Right renal cortex interstitium (tissue), 3 donors: ENCODE measurements at places on chromosomes 7 and 10.

- DNase-seq, result peak; percentile 56
Observed at GRCh38 chr7:47266131-47266706, 315.7 kb downstream of the TNS3 start.

GRCh38 chr7:98107313-98107721 lies 655 bp downstream of the LMTK2 start:
- no peak for DNase-seq

GRCh38 chr10:58044072-58044471 lies 223.6 kb downstream of the IPMK start:
- DNase-seq, result no peak

GRCh38 chr7:83355143-83355542 lies 192.5 kb upstream of the PCLO start:
- no peak for DNase-seq

GRCh38 chr7:114928060-114928459 lies 6.2 kb downstream of the MDFIC start:
- no peak for DNase-seq

DNA sequence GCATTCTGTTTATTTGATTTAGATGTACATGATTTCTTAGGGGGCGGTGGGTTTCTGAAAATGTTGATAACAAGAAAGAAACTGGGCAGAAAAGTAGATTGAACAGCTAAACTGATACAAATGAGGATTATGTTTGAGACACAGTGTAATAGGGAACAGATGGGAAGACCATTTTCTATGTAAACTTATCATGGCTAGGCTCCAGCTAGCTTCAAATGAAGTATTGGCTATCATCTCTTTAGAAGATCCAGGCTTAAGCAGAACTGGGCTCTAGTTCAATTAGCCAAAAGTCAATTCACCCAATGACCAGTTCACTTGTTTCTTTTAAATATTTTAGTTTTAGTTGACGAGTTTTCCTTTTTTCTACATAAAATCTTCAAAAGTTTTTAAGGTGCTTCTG lies 639.5 kb downstream of the ANKRD7 start:
- no peak for DNase-seq

- DNase-seq, result no peak
Observed at GRCh38 chr10:11934262-11934661, 108.3 kb downstream of the UPF2 start.

- no peak for DNase-seq
Observed at GRCh38 chr10:26805567-26806245, 55.1 kb downstream of the ABI1 start.

DNA sequence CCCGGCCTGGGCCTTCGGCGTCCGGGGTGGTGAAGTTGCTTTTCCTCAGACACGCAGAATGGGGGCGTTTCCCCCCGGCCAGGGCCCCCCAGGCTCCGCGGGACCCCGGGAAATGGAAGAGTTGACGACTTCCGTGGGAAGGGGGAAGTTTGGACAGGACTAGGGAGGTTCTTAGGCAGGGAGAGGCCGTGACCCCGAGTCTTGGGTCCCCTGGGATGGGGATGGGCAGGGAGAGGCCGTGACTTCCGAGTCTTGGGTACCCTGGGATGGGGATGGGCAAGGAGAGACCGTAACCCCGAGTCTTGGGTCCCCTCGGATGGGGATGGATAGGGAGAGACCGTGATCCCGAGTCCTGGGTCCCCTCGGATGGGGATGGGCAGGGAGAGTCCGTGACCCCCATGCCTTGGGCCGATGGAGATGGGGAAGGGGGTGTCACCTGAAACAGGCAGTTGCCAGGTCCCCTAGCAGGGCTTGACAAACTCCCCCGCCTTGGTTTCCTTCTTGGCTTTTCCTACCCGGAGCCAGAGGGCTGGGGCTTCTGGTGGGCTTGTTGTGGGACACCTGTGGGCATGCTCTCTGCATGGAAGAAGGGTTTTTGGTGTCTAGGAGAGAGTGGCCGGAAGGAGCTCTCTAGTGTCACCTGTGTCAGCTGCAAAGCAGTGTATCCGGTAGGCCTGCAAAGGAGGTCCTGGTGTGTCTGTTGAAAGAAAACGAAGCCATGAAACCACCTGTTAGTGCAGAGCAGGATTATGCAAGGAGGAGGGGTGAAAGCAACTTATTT lies 1.1 kb downstream of the TRRAP start:
- DNase-seq, result no peak

- no peak for DNase-seq
Observed at GRCh38 chr7:158663428-158663741, 41.2 kb downstream of the NCAPG2 start.

- no peak for DNase-seq
Observed at GRCh38 chr7:74655768-74656440, 1.6 kb upstream of the GTF2I start.

GRCh38 chr7:92824450-92824849 lies 11.9 kb downstream of the CDK6 start:
- no peak for DNase-seq

DNA sequence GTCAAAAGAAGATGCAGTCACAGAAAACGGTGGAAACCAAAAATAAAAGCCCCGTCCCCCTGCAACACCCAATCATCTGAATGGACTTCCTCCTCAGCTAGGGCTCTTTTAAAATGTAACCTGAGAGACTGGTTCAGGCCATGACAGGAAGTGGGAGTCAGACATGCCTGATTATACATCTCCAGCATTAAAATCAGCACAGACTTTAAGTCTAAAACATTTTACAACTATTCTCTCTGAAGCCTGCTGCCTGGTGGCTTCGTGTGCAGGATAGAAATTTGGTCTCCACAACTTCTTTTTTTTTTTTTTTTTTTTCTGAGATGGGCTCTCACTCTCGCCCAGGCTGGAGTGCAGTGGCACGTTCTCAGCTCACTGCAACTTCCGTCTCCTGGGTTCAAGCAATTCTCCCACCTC lies 30.3 kb downstream of the HACD1 start:
- DNase-seq, result no peak

DNA sequence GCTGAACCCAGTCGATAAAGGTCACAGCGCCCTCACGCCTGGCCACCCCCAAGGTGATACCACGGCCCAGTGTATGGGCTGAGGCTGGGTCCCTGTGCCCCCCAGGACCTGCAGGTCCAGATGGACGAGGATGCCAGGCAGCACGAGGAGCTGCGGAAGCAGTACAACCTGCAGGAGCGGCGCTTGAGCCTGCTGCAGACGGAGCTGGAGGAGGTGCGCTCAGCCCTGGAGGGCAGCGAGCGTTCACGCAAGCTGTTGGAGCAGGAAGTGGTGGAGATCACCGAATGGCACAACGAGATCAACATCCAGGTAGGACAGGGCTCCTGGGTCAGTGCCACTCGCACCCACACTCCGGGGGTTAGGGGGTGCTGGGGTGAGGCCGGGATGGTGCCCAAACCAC lies 24.2 kb upstream of the ARPC1A start:
- DNase-seq, result no peak

- no peak for DNase-seq
Observed at GRCh38 chr10:80465451-80465835, 11.3 kb downstream of the TSPAN14 start.

- no peak for DNase-seq
Observed at GRCh38 chr10:109956454-109957091, 33.3 kb upstream of the XPNPEP1 start.

GRCh38 chr7:131157530-131158243 lies 170.0 kb upstream of the MKLN1 start:
- no peak for DNase-seq

DNA sequence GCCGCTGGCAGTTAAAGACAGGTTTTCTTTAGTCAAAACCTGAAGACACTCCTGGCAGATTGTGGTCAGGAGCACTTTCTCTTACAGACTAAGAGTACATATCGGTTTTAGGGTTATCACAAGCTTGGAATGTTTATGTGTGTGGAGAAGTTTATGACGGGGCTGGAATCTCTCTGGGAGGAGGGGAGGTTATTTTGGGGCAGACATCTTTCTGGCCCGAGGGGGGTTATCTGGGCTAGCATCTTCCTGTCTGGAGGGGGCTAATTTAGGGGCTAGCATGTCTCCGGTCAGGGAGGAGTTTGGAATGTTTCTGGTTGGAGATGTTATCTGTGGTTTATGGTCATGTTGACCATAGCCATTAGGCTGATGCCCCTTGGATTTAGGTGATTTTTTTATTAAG lies 141.2 kb upstream of the KIF5B start:
- no peak for DNase-seq

- no peak for DNase-seq
Observed at GRCh38 chr10:29266641-29267040, 22.2 kb upstream of the LYZL1 start.

DNA sequence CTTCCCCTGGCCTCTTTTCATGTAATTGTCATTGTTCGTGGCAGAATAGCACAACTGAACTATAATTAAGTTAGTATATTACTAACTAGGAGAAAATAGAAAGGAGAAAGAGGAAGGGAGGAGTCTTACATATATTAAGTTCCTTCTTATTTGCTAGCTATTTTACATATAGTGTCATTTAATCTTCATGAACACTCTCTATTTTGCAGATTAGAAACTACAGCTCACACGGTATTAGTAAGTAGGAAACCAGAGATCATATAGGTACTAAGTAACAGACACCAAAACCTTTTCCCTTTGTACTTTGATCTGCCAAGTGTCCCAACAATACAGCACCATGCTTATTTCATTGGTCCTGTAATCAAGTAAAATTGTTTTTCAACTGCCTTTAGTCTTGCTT lies 202.4 kb upstream of the HPS1 start:
- DNase-seq, result no peak

DNA sequence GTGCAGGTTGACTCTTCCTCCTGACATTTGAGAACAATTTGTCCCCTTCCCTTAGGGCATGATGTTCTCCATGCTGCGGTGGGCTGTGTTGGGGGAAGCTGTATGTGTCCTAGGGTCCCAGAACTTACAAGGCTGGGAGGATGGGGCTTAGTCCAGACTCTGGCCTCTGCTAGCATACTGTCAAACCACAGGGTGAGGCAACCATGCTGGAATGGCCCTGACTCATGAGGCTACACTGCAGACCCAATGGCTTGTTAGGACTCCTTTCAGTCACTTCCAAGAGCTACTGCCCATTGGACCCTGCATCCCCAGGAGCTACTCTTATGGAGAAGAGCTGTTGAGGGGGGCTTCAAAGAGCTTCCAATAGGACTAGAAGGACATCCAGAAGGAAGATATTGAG lies 20.1 kb upstream of the FAM170B start:
- no peak for DNase-seq

- DNase-seq, result no peak
Observed at GRCh38 chr10:110530131-110530831, 32.6 kb downstream of the DUSP5 start.

DNA sequence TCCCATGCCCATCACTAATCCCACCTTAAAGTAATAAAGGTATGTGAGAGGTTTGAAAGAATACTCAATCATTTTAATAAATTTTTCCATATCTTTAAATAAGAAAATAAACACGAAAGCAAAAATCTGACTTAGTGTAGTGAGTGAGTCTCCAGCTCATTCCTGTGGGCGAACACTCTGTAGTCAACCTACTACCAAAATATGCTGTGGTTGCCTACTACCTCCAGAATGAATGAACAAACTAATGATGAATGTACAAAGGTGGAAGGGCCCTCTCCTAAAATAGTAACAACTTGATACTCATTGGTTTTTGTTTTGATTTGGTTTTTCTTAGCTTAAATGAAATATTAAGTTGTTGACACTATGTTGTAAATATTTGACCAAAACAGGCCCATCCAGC lies 195.5 kb upstream of the HPS1 start:
- no peak for DNase-seq

GRCh38 chr10:114604357-114605130 lies 53.5 kb downstream of the ABLIM1 start:
- DNase-seq, result no peak

DNA sequence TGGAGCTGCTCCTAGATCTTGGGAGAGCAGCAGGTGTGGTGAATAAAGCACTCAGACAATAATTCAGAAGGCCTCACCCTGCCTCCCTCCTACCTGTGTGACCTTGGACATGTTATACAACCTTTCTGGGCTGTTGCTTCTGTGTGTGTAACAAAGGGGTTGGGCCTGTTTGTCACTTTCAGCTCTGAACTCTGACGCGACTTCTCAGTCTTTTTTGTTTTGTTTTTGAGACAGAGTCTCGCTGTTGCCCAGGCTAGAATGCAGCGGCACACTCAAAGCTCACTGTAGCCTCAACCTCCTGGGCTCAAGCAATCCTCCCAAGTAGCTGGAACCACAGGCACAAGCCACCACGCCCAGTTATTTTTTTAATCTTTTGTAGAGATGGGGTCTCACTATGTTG lies 89.3 kb downstream of the DNMBP start:
- no peak for DNase-seq

- DNase-seq, result no peak
Observed at GRCh38 chr10:121104476-121105111, 253.4 kb downstream of the WDR11 start.

DNA sequence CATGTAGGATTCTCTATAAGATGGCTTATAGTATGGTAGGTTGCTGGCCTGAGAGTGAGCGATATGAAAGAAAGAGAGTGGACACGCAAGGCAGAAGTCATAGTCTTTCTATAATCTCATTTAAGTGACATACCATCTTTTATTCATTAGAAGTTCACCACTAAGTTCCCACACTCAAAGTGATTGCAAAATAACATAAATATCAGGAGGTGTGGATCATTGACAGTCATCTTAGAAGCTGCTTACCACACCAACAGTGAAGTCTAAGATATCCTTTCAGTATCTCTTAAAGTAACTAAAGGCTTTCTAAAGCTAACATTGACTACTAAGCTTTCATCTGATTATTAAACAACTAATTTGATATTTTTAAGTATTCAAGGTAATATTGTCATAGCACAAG lies 36.9 kb upstream of the GNAI1 start:
- DNase-seq, result no peak

DNA sequence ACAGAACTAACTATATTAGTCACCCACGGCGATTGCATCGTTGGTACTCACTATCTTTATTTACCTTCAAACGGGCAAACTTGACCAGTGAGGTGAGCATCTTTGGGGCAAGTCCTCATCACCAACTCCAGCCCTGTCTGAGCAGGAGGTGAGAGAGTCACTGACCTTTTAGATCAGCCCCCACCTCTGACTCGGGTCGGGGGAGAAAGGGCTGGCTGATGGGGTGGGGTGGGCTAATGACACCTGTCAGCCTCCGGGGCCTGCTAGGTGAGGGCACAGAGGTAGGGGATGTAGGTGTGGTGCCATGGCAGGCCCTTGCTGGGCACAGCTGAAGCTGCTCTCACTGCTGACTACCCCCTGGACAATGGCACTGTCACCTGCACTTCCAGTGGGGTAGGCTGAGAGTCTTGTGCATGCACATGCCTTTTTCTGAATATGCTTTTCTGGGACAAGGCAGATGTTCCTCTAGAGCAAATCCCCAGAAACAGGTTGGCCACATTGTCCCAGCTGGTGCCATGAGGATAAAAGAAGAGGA lies 359.5 kb upstream of the MKI67 start:
- DNase-seq, result no peak

DNA sequence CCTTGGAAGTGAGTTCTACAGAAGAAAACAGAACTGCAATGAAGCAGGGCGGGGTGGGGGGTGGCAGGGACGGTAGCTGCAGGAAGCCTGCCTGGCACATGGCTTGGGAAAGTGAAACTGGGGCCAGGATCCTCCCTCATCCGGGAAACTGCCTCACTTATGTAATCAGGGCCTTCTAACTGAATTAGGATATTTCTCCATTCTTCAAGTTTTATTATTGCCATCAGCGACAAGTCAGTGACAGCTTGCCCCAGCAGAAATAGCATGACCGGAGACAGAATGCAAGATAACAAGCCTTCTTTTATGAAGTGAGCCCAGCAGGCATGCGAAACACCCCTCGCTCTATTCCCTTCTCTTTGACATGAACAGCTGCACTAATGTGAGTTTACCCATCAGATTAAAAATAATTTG lies 77.5 kb upstream of the CACUL1 start:
- DNase-seq, result no peak
